ENCODE measurements at places on chromosomes 4 and X.

- no peak for DNase-seq
Measured at GRCh38 chr4:129344058-129344457, 248.1 kb downstream of the C4orf33 start.

GRCh38 chr4:75069493-75070074, 136.7 kb downstream of the PARM1 start:
- no peak for DNase-seq

DNA sequence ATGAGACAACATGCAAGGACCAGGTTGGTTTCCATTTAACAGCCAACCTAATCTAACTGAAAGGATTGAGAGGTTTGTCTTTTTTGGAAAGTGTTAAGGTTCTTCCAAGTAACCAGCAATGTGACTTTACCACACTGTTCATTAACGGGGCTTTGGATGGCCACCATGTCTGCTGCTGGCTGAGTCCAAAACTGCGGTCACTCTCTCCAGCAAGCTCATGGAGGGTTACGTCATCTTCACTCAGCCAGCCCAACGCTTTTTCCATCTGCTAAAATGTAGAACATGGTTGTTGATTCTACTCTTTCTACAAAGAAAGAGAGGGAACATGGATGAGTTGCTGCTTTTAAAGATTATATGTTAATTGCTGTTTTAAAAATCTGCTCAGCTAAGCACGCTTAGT, 11.0 kb downstream of the PKD2 start:
- DNase-seq = no peak

GRCh38 chr4:10092481-10093270, 23.9 kb downstream of the WDR1 start:
- no peak for DNase-seq

DNA sequence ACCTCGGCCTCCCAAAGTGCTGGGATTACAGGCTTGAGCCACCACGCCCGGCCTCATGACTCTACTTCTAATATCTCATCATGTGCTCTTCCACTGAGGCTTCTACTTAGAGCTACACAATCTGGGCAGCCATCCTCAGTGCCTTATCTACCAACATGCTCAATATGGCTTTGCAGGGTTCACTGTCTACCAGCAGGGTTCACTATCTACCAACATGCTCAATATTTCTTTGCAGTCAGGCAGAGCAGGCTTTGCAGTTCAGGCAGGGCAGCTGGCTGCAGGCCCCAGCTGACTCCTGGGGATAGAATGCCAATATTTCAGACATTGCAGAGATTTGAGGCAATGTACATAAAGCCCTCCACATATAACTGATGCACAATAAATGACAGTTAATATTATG, 47.5 kb downstream of the PKD2 start:
- no peak for DNase-seq

DNA sequence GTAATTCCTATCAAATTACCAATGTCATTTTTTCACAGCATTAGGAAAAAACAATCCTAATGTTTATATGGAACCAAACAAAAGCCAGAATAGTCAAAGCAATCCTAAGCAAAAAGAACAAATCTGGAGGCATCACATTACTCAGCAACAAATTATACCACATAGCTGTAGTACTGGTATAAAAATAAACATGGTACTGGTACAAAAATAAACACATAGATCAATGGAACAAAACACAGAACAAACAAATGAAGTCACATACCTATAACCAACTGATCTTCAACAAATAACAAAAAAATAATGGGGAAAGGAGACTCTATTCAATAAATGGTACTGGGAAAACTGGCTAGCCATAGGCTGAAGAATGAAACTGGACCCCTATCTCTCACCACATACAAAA, 37.4 kb downstream of the PPA2 start:
- no peak for DNase-seq

GRCh38 chr4:48909697-48910096, 3.1 kb upstream of the OCIAD2 start:
- no peak for DNase-seq

DNA sequence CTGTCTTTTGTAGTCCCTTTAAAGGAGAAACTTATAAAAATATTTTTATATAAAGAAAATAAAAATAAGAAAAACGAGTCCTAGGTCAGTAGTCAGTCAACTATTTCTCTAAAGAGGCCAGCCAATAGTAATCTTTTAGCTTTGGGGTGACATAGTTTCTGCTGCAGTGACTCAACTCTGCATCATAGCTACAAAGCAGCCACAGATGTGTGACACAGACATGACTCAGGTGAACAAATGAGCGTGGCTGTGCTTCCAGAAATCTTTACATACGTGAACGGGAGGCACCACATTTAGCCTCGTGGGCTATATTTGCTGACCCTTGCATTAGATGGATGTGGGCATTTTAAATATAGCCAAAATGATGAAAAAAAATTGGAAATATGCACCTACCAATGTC, 1862.5 kb upstream of the TENM3 start:
- DNase-seq = no peak

DNA sequence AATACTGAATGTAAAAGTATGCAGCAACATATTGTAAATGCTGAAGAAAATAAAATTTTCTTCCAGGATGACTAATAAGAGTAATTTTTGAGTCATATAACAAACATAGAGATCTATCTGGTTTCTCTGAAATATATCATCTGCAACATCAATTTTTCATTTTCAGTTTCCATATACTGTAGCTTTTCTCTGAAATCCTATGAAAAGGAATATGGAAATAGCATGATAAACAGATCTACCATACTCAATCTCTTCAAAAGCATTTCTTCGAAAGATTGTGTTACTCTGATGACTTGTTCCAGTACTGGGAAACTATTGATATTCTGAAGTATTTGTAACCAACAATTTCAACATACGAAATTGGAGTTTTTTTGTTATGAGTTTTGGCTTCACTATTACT, 1156.7 kb downstream of the FAM133A start:
- no peak for DNase-seq

GRCh38 chr4:125497861-125498260, 183.1 kb downstream of the FAT4 start:
- no peak for DNase-seq

DNA sequence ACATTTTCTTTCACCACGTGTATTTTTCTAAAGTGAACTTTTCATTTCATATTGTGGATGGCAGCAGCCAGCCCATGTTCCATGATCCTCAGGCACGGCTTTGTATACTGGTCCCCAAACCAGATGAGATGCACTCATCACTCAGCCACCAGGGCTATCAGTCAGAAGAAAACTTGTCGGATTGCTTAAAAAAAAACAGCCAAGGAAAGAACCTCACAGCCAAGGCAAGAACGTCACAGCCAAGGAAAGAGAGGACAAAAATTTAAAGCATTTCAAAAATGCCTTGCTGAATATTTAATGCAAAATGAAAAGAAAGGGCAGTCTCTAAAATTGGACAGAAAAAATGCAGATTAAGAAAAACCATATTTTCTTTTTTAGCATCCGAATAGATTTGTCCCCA, 333.3 kb downstream of the PDGFC start:
- DNase-seq = no peak

- no peak for DNase-seq
Measured at GRCh38 chr4:7347981-7348380, 86.7 kb downstream of the PSAPL1 start.

DNA sequence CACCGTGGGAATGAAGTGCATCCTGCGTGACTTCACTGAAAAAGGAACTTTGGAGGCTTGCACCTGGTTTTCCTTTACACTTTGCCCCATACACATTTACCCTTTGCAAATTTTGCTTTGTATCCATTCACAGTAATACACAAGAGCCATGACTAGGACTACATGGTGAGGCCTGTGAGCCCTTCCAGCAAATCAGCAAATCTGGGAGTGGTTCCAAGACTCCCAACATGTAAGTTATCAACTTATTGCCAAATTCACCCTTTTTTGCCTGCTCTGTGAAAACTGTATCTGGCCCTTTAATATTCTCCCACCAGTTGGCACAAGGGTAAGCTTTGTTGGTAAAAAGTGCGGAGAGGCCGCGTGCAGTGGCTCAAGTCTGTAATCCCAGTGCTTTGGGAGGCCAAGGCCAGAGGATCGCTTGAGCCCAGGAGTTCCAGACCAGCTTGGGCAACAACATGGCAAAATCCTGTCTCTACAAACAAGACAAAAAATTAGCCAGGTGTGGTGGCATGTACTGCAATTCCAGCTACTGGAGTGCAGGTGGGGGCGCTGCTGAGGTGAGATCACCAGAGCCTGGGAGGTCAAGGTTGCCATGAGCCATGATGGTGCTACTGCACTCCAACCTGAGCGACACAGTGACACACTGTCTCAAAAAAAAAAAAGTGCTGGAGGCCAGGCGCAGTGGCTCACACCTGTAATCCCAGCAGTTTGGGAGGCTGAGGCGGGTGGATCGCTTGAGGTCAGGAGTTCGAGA, 5.0 kb downstream of the PRMT9 start:
- no peak for DNase-seq

- no peak for DNase-seq
Measured at GRCh38 chr4:94566420-94566819, 114.7 kb downstream of the PDLIM5 start.

- no peak for DNase-seq
Measured at GRCh38 chrX:101362757-101363156, 14.2 kb upstream of the TIMM8A start.

- DNase-seq = no peak
Measured at GRCh38 chrX:120790118-120790517, 85.5 kb downstream of the CT47B1 start.

GRCh38 chr4:107885865-107886264, 45.5 kb upstream of the CYP2U1 start:
- DNase-seq = no peak

GRCh38 chr4:508675-509638, 9.9 kb downstream of the PIGG start:
- no peak for DNase-seq

- DNase-seq = no peak
Measured at GRCh38 chrX:49209434-49210251, 9.7 kb upstream of the SYP start.

DNA sequence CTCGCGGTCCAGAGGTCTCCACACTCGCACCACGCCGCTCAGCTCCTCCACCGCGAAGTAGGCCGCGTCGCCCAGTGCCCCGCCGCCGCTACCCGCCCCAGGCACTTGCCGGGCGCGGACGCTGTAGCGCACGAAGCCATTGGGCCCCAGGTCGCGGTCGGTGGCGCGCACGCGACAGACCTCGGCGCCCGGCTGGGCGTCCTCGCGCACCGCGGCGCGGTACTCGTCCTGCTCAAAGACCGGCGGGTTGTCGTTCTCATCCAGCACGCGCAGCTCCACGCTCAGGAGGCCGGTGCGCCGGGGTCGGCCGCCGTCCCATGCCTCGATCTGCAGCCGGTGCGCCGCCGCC, 1.4 kb downstream of the DCHS2 start:
- no peak for DNase-seq

- no peak for DNase-seq
Measured at GRCh38 chrX:2479420-2479780, 21.4 kb downstream of the DHRSX start.

DNA sequence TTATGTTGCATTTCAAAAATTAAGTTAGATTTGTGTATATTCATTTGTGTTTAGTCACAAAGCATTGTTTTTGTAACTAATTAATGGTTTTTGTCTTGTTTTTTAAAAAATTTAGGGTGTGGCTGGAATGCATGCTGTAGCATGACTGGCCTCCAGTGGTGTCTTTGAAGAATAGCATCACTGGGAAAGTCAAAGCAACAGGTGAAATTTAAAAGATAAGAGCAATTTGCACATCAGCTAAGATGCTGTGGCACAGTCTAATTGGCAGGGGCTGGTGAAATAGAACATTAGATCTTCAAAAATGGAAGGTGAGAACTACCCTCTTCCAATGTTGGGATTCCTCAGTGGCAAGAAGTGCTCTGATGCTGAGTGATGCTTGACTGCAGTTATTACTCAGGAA, 45.3 kb downstream of the ANK2 start:
- DNase-seq = no peak

- DNase-seq = no peak
Measured at GRCh38 chr4:55004831-55005230, 120.6 kb downstream of the KDR start.

DNA sequence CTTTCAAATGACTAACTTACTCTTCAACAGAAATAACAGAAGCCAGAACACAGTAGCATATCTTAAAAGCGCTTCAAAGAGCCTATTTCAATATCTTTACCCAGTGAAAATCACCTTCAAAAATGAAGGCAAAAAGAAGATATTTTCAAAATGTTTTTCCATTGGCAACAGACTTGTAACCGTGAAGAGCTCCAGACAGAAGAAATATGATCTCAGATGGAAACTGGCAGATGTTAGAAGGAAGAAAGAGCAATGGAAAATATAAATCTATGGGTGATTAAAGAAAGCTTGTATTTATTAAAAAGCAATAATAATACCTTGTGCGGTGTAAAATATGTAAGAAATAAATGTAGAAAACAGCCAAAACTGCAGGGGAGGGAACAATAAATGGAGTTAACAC, 35.7 kb downstream of the PRKG2 start:
- no peak for DNase-seq

- no peak for DNase-seq
Measured at GRCh38 chrX:16851421-16851820, 18.7 kb downstream of the RBBP7 start.

DNA sequence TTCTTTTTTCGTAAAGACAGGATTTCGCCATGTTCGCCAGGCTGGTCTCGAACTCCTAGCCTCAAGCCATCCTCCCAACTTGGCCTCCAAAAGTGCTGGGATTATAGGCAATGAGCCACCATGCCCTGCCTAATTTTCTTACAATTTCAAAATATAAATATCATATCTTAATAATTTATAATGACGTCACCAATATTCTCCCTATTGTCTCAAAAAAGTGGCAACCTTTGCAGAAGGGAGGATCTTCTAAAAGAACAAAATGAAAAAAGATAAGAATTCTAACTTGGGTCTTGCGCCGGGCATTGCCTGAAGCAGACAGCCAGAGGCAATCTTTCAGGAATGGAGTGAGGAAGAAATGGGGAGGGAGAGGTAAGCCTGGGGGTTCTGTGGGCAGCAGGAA, 37.9 kb upstream of the WAS start:
- DNase-seq = no peak

GRCh38 chrX:76454456-76454927, 27.0 kb downstream of the MAGEE1 start:
- DNase-seq = no peak

GRCh38 chr4:27807207-27807606, 946.6 kb downstream of the STIM2 start:
- DNase-seq = no peak

DNA sequence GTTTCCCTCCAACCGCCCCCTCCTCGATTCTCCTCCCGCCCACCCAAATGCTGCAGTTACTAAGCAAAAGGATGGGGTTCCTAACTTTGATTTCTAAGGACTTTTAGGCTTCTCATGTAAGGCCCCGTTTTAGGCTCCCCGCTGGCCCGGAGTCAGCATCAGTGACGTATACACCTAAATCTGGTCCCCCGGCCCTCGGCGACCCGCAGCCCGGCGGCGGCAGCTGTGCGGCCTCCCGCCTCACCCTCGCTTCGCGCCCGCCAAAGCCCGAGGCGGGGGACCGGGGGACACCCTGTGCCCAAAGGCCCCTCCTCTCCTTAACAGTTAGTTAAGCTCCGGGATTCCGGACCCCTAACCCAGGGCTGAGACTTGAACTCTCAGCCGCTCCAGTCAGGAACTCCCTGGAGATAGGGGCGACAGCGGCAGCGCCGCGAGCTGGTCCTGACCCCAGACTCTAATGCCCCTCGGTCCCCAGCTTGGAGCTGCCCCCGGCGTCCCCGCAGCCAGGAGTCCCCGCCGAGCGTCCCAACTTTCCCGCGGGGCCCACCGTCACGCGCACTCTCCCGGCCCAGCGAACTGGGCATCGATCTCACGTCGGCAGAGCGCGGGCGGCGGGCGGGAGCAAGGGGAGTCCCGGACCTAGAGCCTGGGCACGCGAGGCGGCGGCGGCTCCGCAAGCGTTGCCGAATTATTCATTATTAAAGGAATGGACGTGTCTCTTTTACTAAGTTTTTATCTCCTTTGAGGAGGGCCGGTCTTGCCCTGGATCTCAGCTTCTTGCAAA, 1.5 kb upstream of the NR3C2 start:
- no peak for DNase-seq

All from activated CD4-positive, CD25-positive, alpha-beta regulatory T cell treated with anti-CD3 and anti-CD28 coated beads, Interleukin-2, amount 50 U/mL, for 16 hours (primary cell).